WTC11 (cell line): ENCODE measurements at places on chromosomes 7 and 10. TPM values are rescaled to one million over a fixed set of nuclear protein-coding genes. Genes with fewer than 3 reads are reported as not detected.

Gene C10orf53
- total RNA-seq, result not detected in 3 replicates

Gene LEP
- not detected in 3 replicates for total RNA-seq

Gene TET1
- total RNA-seq, result 59.2 to 71.4 TPM (median 62.0 TPM) in 3 replicates

Gene SPACDR
- total RNA-seq, result 0.33 to 0.48 TPM (median 0.39 TPM) in 3 replicates

Gene ANKRD1
- not detected in 3 replicates for total RNA-seq

DNA sequence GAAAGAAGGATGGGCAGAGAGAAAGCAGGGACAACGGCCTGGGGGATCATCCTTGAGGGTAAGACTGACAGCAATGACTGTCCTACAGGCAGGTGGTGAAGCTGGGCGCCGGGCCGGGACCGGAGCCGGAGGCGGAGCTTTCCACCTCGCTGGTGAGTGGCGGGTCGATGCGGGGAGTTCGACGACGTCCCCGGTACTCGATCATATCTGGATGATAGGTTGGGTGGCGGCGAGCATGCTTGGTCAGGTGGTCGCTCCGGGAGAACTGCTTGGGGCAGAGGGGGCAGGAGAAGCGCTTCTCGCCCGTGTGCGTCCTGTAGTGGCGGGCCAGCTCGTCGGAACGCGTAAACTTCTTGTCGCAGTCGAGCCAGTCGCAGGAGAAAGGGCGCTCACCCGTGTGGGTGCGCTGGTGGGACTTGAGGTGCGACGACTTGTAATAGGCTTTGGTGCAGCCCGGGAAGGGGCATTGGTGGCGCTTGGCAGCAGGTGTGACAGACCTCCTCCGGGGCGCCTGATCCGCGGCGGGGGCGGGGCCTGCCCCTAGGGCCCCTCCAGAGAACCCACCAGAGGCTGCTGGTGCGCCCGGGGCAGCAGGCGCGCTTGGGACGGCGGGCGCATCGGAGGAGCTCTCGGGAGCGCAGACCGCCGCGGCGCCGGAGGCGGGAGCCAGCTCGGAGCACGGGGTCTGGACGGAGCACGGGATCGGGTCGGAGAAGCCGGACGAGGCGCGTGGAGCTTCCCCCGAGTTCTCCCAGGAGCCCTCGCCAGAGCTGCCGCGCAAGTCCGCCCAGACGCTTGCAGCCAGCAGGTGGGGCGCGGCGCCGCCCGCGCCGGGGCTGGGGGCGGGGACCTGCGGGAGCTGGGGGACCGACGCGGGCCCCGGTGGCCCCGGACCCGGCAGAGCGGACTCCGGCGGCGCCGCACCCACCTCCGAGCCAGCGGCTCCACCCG is 752 bp downstream of the KLF14 start:
- peak; percentile 52 for DNase-seq
- H3K4me1 ChIP-seq, result peaks cover 11% of the 10 kb centered on the region
- no peak overlapping the region for H3K27ac ChIP-seq
- H3K4me3 ChIP-seq, result peak overlapping the region; percentile 82
- H3K27me3 ChIP-seq, result peaks cover 94% of the 10 kb centered on the region
- no peaks in the 10 kb centered on the region for H3K36me3 ChIP-seq

- H3K27me3 ChIP-seq, result no peaks in the 10 kb centered on the region
- H3K4me3 ChIP-seq, result no peak overlapping the region
- H3K36me3 ChIP-seq, result no peaks in the 10 kb centered on the region
- H3K27ac ChIP-seq, result no peak overlapping the region
- no peak for DNase-seq
Observed at GRCh38 chr10:23381298-23382040, 36.9 kb upstream of the C10orf67 start.

DNA sequence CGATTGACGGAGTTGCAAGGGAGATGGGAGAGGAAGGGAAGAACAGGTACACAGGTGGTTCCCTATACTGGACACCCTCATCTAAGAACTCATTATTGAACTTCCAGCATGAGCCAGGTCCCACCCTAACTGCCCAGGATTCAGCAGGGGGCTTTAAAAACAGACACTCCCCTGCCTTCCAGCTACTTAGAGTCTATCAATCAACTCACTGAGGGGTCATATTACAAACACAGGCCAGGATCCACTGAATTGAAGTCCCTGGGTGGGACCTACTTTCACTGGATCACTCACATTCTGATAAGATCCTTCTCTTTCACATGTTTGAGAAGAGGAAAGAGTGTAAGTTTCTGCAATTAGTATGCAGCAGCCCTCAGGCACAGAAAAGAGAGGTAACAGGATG is 92.8 kb downstream of the ITGA8 start:
- no peak overlapping the region for H3K4me3 ChIP-seq
- H3K36me3 ChIP-seq, result no peaks in the 10 kb centered on the region
- H3K27ac ChIP-seq, result no peak overlapping the region
- H3K27me3 ChIP-seq, result peaks cover 4% of the 10 kb centered on the region

GRCh38 chr7:101622609-101623173 is 6.4 kb downstream of the MYL10 start:
- H3K27me3 ChIP-seq, result no peaks in the 10 kb centered on the region
- H3K36me3 ChIP-seq, result no peaks in the 10 kb centered on the region
- H3K4me3 ChIP-seq, result no peak overlapping the region
- peaks cover 21% of the 10 kb centered on the region for H3K4me1 ChIP-seq

- H3K27me3 ChIP-seq, result no peaks in the 10 kb centered on the region
- DNase-seq, result no peak
- 0 out of 2 replicates have a peak, but pooled peaks cover 4% of the 10 kb centered on the region for H3K4me1 ChIP-seq
- H3K4me3 ChIP-seq, result no peak overlapping the region
- H3K27ac ChIP-seq, result no peak overlapping the region
- no peaks in the 10 kb centered on the region for H3K36me3 ChIP-seq
Observed at GRCh38 chr10:63005246-63005645, 127.9 kb upstream of the NRBF2 start.

DNA sequence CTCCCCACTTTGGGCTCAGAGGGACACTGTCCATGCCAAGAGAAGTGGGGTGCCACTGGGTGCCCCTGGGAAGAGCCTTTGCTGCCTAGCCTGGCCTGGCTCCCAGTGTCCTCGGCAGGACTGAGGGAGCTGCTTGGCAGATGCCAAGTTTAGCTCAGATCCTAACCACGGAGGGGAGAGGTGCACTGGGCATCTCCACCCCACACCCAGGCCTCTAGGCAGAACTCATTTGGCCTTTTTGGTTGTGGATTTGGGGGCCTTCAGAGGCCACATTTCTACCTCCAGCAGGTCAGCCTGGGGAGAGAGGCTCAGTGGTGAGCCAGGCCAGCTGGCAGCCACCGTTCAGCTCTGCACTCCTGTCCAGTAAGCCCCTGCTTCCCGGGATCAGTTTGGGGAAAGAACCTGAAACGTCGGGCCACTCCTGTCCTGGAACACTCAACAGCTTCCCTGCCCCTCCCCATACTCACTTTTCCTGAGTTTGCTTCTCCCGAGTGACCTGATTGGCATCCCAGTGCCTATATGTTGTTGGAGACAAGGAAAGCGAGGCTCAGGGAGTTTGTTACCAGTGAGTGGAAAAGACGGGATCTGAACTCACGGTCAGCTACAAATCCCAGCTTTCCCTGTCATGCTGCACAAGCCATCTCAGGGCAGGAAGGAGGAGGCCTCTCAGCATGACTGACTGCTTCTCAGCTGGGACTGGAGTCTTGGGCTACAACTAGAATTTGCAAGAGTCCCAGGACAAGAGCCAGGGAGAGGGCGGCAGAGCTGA is 11.2 kb upstream of the CXCL12 start:
- H3K27me3 ChIP-seq, result peaks cover 24% of the 10 kb centered on the region
- H3K4me3 ChIP-seq, result no peak overlapping the region
- H3K36me3 ChIP-seq, result no peaks in the 10 kb centered on the region
